ENCODE measurements at places on chromosomes 13 and 19.
A peak's percentile ranks its signal among the peaks of the same experiment; 100 is the strongest.

- DNase-seq = no peak
Observed at GRCh38 chr19:46299004-46299509, 2.2 kb downstream of the HIF3A start.

DNA sequence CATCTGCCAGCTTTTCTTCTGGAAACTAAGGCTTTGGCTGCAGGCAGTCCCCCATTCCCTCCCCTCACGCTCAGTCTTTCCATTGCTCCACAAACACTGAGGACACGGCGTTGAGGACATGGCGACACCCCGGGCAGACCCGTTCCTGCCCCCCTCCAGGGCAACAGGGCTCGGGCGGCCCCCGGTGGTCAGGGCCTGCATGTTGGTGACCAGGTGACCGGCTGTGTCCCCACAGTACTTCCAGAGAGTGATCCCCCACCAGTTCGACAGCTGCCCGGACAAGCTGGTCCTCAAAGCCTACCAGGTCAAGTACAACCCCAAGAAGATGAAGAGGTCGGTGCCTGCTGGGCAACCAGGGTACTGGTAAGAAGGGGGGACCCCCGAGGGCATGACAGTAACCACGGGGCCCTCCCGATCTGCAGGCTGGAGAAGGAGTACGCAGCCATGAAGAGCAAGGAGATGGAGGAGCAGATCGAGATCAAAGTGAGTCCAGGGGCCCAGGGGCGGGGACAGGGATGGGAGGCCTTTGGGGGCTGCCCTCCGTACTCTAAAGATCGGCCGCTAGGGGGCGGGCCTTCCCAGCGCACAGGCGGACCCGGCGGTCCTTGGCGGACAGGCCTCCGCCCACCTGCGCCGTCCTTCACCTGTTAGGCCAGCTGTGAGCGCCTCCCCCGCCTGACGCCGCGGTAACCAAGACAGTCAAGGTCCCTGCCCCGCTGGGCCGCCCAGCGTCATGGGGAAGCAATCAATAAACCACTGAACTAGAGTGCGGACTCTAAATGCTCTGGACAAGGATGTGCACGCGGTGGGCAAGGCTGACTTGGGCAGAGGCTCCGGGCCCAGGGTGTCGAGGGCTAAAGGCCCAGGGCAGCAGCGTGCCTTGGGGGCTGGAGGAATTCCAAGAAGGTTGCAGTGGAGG is 21.1 kb downstream of the PRR36 start:
- no peak for DNase-seq

DNA sequence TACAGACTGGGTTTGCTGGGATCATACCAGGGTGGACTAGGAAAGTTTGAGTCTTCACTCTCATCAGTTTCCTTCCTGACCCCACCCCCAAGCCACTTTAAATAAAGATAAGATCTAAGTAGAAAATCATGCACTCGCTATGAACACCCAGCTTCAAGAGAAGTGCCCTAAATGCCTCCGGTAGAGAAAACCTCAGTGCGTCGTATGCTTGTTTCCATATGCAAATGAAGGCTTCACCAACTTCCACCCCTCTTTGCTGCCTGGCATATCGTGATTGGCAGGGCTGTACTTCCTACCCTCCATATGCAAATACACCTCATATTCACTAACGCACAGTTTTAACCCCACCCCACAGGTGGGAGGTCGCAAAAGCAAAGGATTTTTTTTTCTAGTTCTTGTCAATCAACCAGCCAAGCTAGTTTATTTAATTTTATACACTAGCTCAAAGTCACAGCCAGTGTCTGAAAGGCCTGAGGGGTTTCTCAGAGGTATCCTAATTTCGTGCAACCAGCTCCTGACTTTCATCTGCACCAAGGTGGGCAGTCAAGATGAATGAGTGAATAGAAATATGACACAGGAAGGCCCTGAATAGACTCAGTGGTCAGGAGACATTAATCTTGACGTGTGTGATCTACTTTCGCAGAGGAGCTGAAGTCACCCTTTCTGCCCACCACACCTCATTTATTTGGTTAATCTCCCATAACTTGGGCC is 121.1 kb upstream of the TSHZ3 start:
- no peak for DNase-seq

DNA sequence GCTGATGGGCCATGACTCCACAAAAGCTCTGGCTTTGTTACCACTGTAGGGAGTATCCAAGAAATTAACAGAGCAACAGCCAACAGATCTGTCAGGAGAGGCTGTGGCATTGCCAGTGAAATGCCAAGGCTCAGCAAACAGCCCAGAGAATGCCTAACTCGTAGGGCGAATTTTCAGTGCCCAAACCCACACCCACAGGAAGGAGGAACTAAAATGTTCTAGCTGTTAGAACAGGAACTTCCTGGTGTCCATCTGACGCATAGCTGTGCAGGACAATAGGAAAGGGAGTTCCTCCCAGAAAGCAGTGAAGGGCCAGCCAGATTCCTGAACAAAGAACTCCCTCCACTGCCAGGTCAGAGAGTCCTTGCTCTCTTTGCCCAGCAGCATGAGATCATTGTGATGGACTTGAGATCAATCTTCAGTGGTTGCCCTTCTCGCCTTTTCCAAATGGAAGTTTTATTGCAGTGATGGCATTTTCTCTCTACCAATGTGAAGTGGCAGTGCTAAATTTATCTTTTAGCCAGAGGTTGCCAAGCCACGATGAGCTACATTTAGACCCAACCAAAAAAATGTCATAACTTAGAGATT is 224.2 kb upstream of the STARD13 start:
- DNase-seq = no peak

DNA sequence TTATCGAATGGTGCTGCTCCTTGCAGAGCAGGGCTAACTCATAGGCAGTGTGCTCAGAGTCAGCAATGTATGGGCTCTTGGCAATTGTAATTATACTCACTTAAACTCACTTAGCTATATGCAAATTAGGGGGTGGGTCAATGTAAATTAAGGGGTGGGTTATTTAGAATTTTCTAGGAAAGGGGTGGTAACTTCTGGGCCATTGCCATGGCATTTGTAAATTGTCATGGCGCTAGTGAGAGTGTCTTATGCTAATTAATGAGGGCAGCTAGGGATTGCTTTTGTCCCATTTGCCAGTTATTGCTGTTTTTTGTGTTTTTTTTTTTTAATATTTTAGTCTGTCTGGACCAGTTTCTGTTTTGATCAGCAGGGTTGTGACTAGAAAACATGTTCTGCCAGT is 68.4 kb downstream of the DIAPH3 start:
- DNase-seq = no peak

- DNase-seq = no peak
Observed at GRCh38 chr13:32407854-32408253, 20.1 kb downstream of the N4BP2L1 start.

DNA sequence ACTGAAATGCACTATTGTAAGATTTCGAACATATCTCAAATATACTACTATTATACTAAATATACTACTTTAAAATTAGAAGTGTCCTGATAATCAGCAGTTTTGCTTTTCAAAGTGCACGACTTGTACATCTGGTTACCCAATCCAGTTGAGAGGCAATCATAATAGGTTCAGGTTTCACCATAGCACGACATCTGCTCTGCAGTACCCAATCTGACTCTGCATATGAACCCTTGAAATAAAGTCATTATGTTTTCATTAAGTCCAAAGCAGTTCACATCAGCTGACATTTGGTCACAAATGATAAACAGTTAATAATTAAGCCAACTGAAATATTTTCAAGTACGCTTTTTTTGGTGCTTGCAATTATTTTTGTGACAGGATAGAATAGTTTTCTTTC is 90.6 kb downstream of the PCDH9 start:
- DNase-seq = no peak

DNA sequence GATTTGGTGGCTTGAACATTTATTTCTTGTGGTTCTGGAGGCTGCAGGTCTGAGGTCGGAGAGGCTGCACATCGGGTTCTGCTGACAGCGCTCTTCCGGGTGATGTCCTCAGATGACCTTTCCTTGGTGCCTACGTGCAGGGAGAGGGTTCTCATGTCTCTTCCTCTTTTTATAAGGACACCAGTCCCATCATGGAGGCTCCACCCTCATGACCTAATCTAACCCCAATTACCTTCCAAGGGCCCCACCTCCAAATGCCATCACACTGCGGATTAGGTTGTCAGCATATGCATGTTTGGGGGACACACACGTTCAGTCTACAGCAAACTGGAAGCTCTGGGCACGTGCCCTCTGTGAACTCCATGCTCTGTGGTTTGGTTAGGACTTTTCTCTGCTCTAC is 338.6 kb downstream of the FGF9 start:
- no peak for DNase-seq

DNA sequence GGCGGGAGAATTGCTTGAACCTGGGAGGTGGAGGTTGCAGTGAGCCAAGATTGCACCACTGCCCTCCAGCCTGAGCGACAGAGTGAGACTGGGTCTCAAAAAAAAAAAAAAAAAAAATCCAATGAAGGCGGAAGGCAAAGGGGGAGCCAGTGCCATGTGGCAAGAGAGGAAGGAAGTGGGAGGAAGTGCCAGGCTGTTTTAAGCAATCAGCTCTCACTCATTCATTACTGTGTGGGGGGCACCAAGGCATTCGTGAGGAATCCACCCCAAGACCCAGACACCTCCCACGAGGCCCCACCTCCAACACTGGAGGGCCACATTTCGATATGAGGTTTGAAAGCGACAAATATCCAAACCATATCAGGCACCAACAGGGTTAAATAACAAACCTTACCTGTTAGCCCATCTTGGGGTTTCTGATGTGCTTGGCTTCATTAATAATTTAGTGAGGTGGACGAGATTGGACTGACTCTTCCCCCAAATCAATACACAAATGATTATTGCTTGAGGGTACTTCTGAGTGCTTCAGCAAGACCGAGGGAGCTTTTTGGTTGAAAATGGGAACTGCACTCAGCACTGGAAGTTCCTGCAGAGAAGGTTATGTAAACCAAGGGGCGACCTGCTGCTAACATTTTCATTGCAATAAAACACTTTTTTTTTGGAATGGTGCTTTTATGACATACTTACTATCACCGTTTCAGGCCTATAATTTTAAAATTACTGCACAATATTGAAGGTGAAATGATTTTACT is 7.5 kb upstream of the LRP3 start:
- no peak for DNase-seq

DNA sequence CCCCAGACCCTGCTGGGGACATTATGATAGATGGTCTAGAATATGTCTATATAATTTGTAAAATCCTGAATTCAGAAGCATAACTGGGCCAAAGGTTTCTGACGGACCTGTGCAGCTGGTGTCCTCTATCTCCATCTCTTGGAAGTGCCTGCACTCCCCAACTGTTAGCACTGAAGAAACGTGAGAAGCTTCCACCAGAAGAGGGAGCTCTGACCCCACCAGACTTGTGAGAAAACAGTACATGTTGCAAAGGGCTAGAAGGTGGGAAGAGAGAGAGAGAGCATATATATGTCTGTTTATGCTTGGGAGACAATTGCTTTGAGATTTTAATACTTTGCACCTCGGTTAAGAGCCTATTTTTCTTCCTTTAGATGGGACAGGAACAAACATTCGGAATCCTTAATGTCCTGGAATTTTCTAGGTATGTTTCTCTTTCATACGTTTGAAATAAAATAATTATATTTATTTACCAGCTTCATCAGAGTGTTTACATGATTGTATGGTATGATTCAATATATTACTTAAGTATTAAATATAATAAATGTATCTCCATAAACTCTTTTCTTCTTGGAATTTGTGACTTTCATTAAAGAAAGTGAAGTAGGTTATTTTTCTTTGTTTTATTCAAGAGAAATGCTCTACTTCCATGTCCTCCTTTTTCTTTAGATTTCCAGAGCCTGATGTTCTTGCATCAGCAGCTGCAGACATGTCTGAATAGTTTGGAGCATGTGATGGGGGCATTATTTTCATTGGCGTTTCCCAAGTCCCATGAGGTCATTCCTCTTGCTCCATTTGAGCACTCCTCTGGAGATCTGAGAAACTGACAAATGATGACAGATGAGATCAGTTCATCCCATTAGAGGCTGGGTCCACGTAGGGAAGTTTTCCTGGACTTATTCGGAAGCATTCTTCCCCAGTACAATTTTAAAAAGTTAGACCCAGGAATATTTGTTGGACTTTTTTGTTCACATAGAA is 202.9 kb downstream of the ATP8A2 start:
- peak; percentile 56 for DNase-seq

- no peak for DNase-seq
Observed at GRCh38 chr13:113155201-113155600, 3.2 kb upstream of the PROZ start.

DNA sequence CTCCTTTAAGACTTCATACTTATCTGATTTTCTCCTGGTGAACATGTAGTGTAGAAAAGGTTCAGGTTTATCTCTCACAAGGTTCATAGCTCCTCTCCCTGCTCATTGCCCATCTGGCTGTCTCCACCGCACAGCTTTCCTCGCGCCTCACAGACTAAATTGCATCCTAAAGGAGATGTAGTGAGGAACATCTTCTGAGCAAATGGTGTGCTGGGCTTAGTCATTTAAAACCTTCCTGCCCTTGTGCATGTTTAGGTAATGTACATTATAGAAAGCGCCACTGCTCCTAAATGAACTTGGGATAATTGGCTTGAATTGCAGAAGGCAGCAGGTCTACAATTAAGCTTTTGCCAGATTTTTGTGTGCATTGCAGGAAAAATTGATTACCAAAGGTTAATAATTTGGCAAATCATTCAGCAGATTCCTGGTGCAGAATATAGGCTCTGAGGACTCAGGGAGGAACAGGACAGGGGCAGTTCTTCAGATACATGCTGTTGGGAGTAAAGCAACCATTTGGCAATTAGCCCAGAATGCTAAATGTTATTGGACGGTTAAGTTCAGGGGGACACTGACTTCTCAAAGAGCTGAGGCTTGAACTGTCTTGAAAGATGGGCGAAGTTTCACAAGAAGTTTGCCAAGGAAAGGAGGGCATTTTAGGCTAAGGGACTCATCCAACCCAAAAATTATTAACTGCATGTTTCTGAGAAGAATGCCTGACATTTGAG is 108.4 kb upstream of the CLDN10 start:
- DNase-seq = no peak

DNA sequence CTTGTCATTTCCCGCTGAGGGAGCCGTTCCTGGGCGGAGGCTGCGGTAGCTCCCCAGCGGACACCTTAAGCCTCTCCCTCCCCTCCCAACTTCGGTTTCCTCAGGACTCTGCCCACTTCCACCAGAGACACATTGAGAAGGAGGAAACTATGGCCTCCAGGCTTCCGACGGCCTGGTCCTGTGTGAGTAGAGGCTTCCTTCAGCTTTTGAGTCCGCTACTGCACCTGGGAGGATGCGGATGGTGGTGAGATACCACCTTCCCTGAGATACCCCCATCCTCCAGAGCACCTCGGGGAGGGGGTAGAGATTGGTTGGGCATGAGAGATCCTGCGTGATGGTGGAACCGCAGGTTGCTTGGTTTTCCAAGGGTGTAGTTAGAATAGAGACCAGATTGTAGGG is 955 bp downstream of the ZNF274 start:
- no peak for DNase-seq

GRCh38 chr13:86193281-86193680 is 394.1 kb upstream of the SLITRK6 start:
- DNase-seq = no peak
